Motor neuron (in vitro differentiated cells): ENCODE measurements at places on chromosomes 13 and 19.

- ATAC-seq = no peak
Observed at GRCh38 chr19:52716522-52716921, 18.3 kb downstream of the ZNF611 start.

GRCh38 chr19:54489766-54490165 lies 12.9 kb upstream of the LAIR2 start:
- ATAC-seq = no peak

GRCh38 chr19:6663236-6664201 lies 6.4 kb downstream of the TNFSF14 start:
- no peak for ATAC-seq

- ATAC-seq = no peak
Observed at GRCh38 chr19:39262496-39262895, 5.7 kb upstream of the IFNL2 start.

GRCh38 chr13:74215420-74215819 lies 81.2 kb upstream of the KLF12 start:
- ATAC-seq = no peak

- no peak for ATAC-seq
Observed at GRCh38 chr19:38836159-38836982, 4.8 kb upstream of the ECH1 start.

GRCh38 chr19:28396287-28396831 lies 816.6 kb downstream of the UQCRFS1 start:
- peak; percentile 63 for ATAC-seq

GRCh38 chr19:8423817-8424223 lies 10.7 kb downstream of the MARCHF2 start:
- peak; percentile 97 for ATAC-seq

- ATAC-seq = no peak
Observed at GRCh38 chr19:29871143-29871542, 59.4 kb downstream of the CCNE1 start.

- no peak for ATAC-seq
Observed at GRCh38 chr13:70835371-70835770, 727.1 kb upstream of the KLHL1 start.

- ATAC-seq = no peak
Observed at GRCh38 chr13:63323441-63323840, 1907.8 kb upstream of the PCDH20 start.

GRCh38 chr13:46165485-46166223 lies 16.3 kb downstream of the LCP1 start:
- no peak for ATAC-seq

GRCh38 chr13:98456413-98456845 lies 120.5 kb downstream of the STK24 start:
- peak; percentile 62 for ATAC-seq

GRCh38 chr19:6473647-6474046 lies 7.9 kb downstream of the DENND1C start:
- ATAC-seq = no peak

GRCh38 chr19:55656988-55657747 lies 2.3 kb downstream of the U2AF2 start:
- no peak for ATAC-seq

DNA sequence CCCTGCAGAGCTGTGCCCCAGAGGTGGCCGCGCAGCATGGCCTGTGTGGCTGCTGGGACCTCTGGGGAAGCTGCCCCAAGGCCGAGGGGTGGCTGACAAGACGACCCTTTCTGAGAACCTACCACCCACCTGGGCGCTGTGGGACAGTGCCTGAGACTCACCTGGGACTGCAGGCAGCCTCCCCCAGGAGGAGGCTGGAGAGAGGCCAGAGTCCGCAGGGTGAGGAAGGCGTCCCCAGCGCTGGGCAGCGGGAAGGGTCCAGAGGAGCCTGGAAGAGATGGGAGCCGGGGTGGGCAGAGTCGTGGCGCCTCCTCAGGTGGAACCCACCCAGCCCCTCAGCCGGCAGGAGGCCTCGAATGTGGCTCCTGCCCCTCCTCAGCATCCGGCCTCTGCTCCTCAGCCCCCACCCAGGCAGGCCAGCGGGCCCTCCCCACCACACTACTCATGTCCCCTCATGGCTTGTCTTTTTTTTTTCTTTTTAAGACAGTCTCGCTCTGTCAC lies 25.3 kb downstream of the CILP2 start:
- ATAC-seq = no peak

DNA sequence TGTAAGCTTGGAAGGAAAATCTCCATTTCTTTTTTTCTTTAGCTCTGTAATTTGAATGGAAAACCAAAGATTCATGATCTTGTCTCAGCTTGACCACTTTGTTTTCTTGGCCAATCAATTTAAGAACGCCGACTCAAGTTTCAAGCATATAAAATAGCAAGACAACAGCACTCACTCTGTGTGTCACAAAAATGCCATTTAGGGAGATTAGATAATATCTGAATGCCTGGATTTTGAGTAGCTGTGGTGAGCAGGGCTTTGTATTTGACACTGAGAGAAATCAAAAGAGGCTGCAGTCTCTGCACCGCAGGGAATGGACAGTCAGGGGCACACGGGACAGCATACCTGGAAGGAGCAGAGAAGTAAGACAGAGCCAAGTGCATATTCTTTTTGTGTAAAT lies 209.5 kb upstream of the SLC10A2 start:
- no peak for ATAC-seq

- no peak for ATAC-seq
Observed at GRCh38 chr19:7560255-7560654, 24.7 kb downstream of the PNPLA6 start.

DNA sequence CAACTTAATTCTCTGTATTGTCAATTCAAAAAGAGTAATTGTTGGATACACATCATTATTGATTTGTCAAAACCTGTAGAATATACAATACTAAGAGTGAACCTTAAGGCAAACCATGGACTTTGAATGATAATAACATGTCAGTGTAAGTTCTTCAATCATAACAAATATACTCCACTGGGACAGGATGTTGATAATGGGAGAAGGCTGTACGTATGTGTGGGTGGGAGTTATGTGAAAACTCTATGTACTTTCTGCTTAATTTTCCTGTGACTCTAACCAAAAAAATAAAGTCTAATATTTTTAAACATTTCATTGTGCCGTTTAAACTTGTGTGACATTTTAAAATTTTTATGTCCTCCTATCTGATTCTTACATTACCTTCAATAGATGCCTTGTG lies 526.7 kb downstream of the SUCLA2 start:
- no peak for ATAC-seq

DNA sequence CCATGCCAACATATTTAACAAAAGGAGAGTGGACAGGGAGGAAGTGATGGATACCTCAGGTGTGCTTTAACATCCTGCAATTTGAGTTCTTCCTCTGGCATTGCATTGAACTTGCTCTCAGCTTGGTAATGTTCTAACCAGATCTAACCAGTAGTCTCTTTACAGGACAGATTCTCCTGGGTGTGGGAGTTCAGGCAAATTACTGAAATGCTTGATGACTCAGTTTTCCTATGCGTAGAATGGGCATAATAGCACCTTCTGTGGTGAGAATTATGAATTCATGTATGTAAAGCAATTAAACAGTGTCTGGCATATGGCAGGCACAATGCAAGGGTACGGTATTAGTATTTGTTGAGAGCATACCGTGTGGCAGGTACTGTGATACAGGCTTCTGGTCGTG lies 3.6 kb downstream of the AKAP11 start:
- ATAC-seq = no peak

DNA sequence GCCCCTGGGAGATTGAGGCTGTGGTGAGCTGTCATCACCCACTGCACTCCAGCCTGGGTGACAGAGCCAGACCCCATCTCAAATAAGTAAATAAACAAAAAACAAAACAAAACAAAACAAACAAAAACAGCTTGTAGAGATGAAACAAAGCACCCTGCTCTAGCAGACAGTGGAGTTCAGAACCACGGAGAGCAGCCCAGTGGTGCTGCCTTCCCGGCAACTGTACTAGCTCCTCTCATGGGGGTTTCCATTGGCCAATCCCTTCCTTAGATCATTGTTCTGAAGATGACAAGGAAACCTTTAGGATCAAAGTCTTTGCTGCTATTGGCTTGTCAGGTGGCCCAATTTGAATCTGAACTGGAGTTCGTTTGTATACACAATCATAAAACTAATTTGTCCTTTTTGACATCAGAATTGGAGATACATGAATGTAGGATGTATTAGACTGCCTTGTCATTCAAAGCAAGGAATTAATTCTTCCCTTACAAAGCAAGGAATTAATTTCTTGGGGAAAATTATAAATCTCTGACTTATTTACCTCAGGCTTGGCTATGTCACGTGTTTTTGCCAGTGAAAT lies 19.7 kb upstream of the SYCN start:
- no peak for ATAC-seq

DNA sequence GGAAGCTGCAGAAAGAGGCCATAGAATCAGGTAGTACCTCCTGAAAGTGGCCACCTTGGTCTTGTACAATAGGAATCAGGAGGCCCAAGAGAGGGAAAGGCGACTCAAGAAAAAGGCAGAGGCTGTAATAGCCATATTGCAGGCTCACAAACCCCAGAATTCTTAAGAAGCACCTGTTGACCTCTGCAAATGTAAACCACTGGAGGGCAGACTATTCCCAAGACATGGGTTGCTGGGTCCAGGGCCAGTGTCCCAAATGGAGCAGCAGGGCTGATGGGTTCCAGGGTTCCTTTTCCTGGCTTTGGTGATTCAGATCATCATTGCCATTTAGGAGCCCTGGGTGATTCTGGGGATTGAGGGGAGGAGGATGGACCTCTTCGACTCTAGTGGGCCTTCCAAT lies 167.6 kb downstream of the B3GLCT start:
- no peak for ATAC-seq

DNA sequence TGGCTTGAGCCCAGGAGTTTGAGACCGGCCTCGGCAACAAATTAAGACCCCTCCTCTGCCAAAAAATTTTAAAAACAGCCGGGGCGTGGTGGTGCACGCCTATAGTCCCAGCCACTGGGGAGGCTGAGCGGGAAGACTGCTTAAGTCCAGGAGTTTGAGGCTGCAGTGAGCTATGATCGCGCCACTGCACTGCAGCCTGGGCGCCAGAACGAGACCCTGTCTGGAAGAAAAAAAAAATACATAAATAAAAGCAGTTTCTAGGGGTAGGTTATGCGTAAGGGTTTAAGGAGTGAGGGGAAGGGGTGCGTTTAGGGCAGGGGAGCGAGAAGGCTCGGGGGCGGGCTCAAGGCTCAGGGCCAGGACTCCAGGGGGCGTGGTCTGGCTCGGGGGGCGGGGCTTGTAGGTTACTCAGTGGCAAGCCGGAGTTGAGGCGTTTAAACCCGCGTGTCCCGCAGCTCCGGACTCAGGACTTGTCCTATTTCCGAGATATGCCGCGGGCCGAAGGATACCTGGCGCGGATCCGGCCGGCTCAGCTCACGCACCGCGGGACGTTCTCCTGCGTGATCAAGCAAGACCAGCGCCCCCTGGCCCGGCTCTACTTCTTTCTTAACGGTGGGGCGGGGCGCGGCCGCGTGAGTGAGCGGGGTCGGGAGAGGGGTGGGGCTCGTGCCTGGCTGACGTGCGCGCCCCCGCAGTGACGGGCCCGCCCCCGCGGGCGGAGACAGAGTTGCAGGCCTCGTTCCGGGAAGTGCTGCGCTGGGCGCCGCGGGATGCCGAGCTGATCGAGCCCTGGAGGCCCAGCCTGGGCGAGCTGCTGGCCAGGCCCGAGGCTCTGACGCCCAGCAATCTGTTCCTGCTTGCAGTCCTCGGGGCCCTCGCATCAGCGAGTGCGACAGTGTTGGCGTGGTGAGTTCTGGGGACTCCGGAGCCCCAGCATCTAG lies 10.7 kb downstream of the SPACA6 start:
- ATAC-seq = peak; percentile 77
